ENCODE measurements at places on chromosomes 2 and 18.

GRCh38 chr18:32301976-32302743 lies 112.3 kb downstream of the MEP1B start:
- DNase-seq, result no peak

DNA sequence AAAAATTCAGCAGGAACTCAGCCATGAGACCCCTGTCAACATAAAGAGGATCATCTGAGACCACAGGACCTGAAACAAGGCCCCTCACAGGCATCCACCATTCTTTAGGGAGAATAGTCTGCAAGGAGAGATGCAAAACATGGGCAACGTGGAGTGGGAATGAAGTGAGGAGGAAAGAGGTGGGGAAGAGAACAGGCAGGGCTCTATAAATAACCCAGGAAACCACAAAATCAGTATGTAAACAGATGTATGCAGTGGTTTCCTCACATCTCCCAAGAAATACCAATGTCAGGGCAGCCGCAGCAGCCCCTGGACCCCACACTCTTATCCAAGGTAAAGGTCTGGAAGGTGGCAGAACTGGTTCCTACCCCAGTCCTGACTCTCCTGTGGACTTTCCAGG lies 168.5 kb downstream of the EN1 start:
- no peak for DNase-seq

GRCh38 chr2:13495051-13495450 lies 778.3 kb downstream of the TRIB2 start:
- no peak for DNase-seq

DNA sequence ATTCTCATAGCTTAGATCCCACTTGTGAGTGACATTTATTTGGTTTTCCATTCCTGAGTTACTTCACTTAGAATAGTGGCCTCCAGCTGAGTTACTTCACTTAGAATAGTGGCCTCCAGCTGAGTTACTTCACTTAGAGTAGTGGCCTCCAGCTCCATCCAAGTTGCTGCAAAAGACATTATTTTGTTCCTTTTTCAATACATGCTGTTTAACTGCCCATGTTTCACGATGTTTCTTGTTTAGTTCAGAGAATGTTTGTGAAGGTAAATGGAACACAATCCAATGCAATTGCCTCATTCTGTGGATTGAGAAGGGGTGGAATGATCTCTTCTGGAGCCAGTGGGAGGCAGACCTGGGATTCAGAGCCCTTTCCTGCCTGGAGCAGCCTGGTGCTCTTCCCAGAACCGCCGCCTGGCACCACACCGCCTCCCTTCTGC lies 273.5 kb upstream of the ATP5MC3 start:
- DNase-seq, result no peak

- no peak for DNase-seq
Observed at GRCh38 chr2:75503048-75503607, 57.6 kb downstream of the EVA1A start.

DNA sequence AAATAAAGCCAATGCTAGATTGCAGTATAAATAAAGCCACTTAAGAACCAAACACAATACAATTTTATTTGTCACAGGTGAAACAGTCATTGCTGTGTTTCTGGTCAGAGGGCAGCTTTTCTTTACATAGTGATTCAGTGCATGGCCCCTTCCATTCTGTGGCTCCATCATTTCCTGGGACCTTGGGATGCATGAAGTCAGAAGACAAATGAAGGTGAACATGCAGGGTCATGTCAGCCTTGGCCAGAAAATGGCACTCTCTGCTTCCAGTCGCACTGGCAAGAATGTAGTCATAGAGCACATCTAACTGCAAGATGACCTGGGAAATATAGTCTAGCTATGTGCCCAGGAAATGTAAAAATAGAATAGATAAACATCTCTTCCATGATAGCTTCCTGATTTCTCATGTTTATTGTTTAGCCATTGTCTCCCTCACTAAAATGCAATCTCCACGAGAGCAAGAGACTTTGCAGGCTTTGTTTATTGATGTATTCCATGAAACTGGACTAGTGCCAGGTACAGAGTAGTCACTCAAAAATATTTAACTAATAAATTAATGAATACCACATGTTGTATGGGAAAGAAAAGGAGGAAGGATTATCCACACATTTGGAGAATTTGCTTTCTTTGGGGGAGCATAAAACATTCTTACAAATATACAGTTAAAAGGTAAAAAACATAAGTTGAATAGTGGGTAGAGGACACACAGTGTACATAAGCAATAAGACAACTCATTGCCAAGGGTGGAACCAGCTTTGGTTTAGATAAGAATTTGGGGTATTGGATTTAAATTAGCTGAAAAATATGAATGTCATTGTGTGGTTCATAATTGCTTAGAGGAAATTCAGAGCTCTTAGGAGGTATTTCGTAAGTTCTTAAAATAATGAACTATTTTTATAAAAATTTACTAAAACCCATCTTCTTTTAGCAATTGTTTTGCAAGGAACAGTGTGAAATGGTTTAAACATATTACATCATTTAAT lies 343.8 kb downstream of the PID1 start:
- no peak for DNase-seq

DNA sequence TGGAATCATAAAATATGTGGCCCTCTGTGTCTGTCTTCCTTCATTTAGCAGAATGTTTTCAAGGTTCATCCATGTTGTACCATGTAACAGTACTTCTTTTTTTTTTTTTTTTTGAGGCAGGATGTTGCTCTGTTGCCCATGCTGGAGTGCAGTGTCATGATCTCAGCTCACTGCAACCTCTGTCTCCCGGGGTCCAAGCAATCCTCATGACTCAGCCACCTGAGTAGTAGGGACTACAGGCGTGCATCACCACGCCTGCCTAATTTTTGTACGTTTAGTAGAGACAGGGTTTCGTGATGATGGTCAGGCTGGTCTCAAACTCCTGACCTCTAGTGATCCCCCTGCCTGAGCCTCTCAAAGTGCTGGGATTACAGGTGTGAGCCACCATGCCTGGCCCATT lies 31.2 kb downstream of the RAB1A start:
- no peak for DNase-seq

DNA sequence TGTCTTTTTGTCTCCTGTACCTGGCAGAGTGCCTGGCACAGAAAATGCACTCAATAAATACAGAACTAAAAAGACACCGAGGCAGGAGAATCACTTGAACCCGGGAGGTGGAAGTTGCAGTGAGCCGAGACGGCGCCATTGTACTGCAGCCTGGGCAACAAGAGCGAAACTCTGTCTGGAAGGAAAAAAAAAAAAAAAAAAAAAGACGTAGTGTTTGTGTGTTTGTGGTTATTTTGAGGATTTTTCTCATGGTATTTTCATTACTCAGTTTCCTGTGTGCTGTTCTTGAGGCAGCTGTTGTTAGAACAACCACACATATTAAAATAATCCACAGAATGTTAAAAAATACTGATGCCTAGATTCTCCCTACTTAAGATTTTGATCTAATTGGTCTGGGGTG lies 519.2 kb upstream of the SPHKAP start:
- DNase-seq, result no peak

- DNase-seq, result no peak
Observed at GRCh38 chr2:172806493-172806892, 70.8 kb downstream of the RAPGEF4 start.

GRCh38 chr2:143705108-143705707 lies 576.0 kb downstream of the ARHGAP15 start:
- no peak for DNase-seq

DNA sequence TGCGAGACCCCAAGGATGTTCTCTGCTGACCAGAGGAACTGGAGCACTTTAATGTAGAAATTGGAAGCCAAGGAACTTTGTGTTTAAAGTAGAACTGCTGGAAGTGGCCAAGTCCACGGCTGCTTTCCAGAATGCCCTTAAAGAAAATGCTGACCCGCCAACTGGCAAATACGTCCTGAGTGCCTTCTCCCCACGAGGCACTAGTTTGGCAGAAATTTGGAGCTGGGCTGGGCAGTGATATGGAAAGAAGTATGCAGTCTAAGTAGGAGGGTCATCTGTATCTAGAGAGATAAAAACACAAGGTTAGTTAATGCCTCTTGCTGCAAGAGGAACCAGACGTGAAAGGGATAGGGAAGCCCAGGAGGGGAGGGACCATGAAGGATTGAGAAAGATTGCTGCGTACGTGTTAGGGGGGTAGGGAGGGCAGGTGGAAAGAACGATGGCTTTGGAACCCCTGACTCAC lies 59.3 kb upstream of the RFX8 start:
- DNase-seq, result peak; percentile 26

GRCh38 chr2:159035790-159036411 lies 67.5 kb downstream of the TANC1 start:
- DNase-seq, result no peak

DNA sequence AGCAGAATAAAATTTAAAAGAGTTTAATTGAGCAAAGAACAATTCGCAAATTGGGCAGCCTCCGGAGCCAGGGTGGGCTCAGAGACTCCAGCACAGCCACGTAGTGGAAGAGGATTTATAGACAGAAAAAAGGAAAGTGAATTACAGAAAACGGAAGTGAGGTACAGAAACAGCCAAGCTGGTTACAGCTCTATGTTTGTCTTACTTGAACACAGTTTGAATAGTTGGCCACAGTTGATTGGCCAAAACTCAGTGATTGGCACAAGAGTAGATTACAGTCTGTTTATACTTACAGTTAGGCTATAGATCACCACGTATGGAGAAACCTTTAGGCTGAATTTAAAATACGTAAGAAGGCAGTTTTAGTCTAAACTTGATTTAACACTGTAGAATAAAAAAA lies 78.8 kb upstream of the NEDD4L start:
- DNase-seq, result no peak

DNA sequence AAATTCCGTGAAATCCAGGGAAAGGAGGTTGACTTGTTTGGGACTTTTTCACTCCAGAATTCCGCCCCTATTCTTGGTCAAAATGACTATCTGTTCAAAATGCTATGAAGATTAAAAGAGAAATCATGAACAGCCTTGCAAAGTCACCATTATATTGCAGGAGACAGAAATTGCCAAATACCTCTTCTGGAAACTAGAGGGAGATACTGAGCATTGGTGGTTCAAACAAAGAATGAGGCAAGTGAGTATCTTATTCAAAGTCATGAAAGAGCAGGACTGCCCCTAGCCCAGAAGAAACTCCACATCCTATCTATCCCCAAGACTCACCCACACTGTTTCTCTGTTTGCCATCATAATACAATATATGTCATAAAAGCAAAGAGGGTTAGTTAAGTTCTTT lies 862.3 kb upstream of the POU3F3 start:
- no peak for DNase-seq

DNA sequence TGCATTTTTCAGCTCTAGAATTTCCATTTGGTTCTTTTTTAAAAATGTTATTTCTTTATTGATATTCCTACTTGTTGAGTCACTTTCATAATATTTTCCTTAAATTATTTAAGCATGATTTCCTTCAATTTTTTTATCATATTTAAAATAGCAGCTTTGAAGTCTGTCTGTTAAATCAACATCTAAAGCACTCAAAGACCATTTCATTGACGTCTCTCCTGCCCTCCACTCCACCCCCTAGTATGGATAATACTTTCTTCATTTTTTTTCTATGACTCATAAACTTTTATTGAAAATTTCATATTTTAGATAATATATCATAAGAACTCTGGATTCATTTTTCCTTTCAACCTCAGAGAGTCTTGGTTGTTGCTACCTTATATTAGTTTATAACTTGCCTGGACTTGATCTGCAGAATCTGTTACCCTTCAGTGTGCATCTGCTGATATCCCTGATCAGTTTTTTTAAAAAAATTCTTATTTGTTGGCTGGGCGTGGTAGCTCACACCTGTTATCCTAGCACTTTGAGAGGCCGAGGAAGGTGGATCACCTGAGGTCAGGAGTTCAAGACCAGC lies 59.0 kb upstream of the ZNF396 start:
- no peak for DNase-seq

- no peak for DNase-seq
Observed at GRCh38 chr2:128726911-128727310, 408.2 kb upstream of the HS6ST1 start.

- no peak for DNase-seq
Observed at GRCh38 chr18:50917021-50917420, 38.1 kb downstream of the ME2 start.

DNA sequence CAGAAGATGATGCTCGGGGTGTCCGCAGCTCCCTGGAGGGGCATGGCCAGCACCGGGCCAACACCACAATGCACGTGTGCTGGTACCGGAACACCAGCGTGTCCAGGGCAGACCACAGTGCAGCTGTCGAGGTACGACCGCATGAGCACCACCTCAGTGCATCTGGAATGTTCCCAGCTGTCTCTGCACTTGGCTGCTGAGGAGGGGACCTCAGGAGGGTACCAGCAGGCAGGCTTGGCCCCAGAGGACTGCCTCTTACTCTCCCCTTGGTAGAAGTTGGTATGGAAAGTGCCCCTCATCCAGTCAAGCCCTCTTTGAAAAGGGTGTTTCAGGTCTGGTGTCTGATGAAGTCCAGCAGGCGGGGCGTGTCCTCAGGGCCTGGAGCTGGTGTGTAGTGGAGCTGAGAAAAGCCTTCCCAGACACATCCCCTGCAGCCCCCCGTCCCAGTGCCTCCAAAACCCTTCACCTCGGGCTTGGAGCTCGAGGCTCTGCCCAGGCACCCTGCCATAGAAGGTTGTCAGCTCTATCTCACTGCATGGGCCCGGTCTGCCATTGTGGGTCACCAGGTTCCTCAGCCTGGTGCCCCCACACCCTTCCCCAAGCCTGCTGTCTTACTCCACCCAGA lies 16.7 kb downstream of the STK25 start:
- DNase-seq, result no peak

DNA sequence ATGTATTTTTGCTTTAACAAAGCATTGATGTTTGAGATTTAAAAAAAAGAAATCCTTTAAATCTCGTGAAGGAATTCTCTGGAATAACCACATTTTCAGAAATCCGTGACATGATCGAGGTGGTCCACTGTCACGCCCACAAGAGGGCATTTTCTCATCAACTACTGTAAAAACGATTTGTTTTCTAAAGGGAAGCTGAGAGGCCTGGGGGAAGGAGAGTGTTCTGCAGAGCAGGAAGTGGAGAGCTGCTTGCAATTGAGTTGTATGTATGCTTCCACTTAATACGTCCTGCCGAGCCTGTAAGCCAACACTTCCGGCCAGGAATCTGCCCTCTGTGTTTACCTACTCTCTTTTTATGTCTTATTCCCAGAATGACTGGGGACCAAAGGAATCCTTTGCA lies 19.4 kb downstream of the KLHL29 start:
- DNase-seq, result peak; percentile 52

GRCh38 chr2:62321380-62322289 lies 125.7 kb downstream of the B3GNT2 start:
- no peak for DNase-seq

- no peak for DNase-seq
Observed at GRCh38 chr2:167471332-167471731, 583.1 kb downstream of the XIRP2 start.

DNA sequence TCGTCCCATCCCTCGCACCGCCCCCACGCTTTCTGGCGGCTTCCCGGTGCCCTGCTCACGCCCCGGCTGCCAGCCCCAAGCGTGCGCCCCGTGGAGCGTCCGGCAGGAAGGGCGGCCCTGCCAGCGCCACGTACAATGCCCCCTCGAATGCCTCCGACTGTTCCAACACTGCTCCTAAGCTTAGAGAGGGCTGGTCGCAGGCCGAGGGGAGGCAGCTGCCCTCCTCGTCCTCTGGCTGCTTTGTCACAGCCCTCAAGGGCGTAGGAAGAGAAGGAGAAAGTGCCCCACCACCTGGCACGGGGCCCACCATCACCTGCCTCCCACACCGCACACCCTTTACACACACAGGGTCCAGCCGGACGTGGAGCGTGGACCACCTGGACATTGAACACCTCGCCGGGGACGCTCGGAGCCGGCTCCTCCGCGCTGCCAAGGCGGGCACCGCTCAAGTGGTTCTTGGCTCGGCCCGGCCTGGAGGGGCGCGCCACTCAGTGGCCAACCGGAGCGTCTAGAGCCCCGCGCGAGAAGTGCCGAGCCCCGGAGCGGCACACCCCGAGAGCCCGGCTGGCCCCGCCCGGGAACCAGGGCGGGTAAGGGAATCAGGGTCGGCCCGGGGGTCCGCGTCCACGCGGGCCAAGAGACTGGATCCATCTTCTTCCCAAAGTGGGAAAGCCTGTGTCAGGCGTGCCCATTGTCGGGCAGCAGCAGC lies 830 bp downstream of the DNER start:
- no peak for DNase-seq
